Foreskin keratinocyte (primary cell): ENCODE measurements at places on chromosomes 2 and 18. TPM values are rescaled to one million over a fixed set of nuclear protein-coding genes. Genes with fewer than 3 reads are reported as not detected.

DNA sequence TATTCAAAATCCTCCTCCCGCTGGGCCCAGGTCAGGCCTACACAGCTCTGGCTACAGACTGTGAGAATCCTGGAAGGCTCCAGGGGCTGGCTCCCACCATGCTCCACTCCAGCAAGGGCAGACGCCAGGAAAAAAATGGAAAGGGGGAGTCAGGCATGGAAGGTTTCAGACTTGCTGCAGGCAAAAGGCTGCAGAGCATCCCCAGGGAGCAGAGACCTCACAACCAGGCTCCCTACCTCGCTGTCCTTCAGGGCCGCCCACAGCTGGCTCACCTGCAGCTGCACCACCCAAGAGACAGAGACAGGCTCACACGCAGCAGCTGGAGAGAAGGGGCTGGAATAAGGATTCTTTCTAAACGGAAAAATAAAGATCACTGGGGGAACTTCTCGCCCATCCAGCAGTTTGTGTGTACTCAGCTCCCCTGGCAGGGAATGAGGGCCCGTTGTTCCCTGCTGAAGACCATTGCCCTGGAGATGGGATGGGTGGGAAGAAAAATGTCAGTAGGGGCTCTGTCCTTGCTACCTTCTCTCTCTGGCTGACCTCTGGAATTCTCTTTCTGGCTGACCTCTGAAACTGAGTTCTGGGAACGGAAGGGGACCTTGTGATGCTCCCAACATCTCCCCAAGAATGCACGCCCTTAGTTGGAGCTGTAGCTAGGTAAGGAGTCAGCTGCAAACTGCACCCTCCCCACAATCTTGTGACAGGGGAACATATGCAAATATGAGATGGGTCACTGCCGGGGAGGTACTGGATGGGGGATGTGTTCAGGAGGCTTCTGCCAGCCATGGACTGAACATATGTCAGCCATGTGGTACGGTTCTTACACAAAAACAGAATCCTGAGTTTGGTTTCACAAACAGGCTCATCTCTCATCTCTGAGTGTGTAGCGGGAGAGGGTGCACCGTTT is 34.5 kb downstream of the BCL2 start:
- no peak for DNase-seq

DNA sequence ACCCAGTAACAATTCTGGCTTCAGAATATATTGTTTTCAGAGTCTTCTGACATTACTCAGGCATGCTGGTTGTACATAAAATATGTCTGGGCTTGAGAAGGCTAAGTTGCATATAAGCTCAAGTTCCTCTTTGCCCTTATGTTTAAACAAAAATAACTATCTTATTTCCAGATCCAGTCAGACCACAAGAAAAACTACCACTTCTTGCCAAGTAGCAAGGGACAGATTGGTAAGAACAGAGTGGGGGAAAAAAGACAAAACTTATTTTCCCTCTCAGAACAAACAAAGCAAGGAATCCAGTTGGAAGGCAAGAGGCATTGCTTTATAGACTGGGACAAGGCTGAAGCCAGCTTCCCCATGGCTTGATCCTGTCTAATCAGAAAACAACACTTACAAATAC is 1036.7 kb upstream of the CELF4 start:
- DNase-seq, result peak; percentile 29

GRCh38 chr18:37396971-37397720 is 168.5 kb downstream of the CELF4 start:
- DNase-seq, result no peak

GRCh38 chr2:101821828-101822458 is 124.4 kb downstream of the MAP4K4 start:
- no peak for DNase-seq

GRCh38 chr2:137957033-137957432 is 7.2 kb upstream of the HNMT start:
- peak; percentile 42 for DNase-seq

- DNase-seq, result no peak
Measured at GRCh38 chr2:25867396-25868003, 10.8 kb downstream of the ASXL2 start.

GRCh38 chr18:35747894-35748472 is 166.4 kb downstream of the GALNT1 start:
- no peak for DNase-seq

Gene CLIP4
- polyA plus RNA-seq, result 9.5 and 9.6 TPM in 2 replicates

DNA sequence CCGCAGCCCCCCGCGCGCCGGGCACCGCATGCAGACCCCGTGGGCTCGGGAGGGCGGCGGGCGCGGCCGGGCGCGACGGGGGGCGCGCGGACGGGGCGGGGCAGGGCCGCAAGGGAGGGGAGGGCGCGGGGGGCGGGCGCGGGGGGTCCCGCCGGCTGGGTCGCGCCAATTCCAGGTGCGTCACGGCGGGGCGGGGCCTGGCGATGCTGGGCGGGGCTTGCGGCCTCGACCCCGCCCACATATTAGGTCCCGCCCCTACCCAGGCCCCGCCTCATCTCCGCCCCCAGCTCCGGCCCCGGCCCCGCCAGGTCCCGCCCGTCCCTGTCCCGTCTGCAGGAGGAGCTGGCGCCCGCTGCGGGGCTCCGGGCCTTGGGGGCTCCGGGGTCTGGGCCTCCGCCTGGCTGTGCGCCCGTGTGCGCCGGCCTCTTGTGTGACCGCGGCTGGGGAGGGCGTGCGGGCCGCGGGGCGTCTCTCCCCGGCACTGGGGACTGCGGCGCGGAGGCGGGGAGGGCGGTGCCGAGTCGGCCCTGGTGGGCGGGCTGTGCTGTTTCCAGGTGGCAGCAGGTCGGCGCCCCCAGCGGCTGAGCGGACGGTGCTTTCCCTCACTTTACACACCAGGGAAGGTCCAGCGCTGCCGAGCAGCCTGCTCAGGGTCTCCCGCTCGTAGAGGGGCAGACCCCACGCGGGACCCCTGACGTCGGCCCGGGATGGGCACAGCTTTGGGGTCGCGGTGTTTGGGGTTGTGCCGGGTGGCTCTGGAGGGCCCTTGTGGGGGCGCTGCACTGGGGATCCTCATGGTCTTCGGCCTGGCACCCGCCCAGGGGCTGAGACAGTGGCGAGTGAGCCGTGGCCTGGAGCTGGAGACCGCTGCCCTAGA is 554 bp downstream of the ING5 start:
- DNase-seq, result peak; percentile 46

GRCh38 chr2:127386764-127387654 is 766 bp downstream of the MAP3K2 start:
- DNase-seq, result peak; percentile 72

DNA sequence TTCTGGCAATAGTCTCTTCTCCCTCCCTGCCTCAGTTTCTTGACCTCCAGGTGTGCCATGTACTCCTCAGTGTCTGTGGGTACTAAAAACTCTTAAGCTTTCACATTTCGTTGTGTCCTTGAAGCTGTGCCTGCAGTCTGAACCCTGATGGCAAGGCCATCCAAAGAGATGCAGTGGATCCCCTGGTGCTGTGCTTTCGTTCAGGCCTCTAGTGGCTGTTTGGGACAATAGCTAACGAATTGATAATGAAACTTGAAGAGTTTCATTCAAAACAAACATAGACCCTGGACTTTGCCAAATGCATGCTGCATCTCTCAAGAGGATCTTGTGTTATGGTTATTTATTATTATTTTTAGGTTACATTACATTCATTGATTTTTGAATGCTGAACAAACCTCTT is 523.1 kb upstream of the FSIP2 start:
- DNase-seq, result no peak

DNA sequence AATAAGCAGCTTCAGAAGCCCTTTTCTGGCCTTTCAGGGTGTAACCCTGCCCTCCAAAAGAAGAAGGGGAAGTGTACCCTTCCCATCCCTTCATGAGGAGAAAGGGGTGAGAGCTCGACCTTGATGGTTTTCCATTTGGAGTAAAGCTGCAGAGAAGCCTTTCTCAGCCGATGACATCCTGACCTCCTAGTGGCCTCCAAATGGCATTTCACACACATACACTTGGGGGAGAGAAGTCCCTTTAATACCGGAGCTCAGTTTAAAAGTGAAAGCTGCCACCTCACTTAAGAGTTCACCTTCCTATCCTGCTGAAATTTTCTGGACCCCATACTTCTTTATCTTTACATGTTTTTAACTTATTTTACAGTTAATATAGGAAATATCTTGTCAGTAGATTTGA is 716.7 kb downstream of the DCDC2C start:
- no peak for DNase-seq

GRCh38 chr2:28906376-28906775 is 11.9 kb downstream of the WDR43 start:
- peak; percentile 58 for DNase-seq

- DNase-seq, result no peak
Measured at GRCh38 chr2:215360596-215360995, 48.7 kb downstream of the ATIC start.

Gene CD302
- 0.52 and 0.60 TPM in 2 replicates for polyA plus RNA-seq

DNA sequence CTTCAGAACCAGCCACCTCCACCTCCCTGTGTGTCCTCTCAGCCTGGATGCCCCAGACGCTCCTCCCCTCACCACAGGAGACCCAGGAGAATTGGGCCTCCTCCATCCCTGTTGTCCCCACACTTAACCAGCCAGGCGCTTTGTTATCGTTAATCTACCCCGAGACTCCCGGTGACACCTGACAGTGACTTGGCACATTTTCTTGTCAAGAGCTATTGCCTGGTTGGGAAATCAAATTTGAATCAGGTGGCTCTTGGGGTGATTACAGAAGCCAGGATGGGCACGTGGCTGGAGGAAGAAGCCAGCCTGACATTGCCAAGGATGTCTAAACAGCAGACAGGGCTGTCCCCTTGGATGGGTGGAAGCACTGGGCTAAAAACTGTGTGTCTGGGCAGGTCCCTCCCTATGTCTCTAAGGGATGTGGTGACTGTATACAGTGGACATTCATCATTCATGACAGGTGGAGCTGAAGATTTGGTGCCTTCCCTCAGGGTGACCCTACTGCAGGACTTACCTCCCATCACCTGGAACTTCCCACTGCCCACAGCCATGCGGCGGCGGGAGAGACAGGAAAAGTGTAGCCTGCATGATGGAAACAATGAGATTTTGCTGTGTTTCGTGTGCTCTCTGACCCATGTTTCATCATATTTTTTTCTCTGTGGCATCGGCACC is 157.2 kb upstream of the CAPN13 start:
- no peak for DNase-seq

Gene RTP5
- polyA plus RNA-seq, result not detected in 2 replicates

GRCh38 chr18:44149706-44150105 is 531.0 kb upstream of the SETBP1 start:
- DNase-seq, result peak; percentile 90

- peak; percentile 11 for DNase-seq
Measured at GRCh38 chr2:214730800-214731407, 78.6 kb downstream of the BARD1 start.

DNA sequence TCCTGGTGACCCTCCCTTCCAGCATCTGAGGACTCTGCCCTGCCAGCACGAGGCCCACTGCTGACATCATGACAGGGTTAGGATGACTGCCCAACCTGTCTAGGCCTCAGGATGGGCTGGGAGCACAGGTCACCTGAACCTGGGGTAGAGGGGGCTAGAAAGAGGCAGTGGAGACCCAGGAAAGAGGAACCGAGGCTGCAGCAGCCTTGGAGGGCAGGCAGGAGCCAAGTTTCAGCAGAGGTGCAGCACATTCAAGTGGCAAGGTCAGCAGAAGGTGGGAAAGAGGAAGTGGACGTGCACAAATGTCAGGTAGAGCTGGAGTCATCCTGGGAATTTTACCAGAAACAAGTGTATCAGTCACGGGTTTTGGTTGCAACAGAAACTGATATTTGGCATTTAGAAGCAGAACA is 13.6 kb upstream of the RAB10 start:
- DNase-seq, result no peak

GRCh38 chr18:66377291-66377690 is 226.6 kb downstream of the CDH19 start:
- peak; percentile 2 for DNase-seq

Gene FOXD4L1
- polyA plus RNA-seq, result 0.02 TPM in 2 replicates

- DNase-seq, result no peak
Measured at GRCh38 chr2:142716463-142717242, 160.8 kb upstream of the KYNU start.

DNA sequence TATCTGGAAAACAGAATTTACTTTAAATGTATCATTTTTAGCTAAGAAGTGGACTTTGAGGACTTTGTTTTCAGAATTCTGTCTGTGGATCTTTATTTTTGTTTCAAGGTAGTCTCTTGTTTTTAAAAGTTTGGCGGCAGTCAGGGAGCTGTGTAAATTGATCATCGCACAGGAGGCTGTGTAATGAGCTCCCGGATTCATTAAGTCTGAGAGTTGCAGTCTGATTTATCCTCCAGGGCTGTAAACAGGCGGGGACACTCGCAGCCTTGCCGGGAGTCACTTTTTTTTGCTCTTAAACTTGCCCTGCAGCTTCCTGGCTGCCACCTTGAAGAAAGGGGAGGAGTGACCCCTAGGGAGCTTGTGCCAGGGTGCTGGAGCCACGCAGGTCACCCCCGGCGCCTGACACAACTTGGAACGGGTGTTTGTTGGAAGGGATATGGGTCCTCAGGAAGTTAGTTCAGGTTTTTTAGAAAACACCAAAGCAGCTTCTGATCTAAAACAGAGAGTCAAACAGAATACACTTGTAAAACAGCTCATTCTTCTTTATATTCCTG is 76.2 kb downstream of the DCDC2C start:
- DNase-seq, result no peak

Gene FOXI3
- 0.01 and 0.04 TPM in 2 replicates for polyA plus RNA-seq

DNA sequence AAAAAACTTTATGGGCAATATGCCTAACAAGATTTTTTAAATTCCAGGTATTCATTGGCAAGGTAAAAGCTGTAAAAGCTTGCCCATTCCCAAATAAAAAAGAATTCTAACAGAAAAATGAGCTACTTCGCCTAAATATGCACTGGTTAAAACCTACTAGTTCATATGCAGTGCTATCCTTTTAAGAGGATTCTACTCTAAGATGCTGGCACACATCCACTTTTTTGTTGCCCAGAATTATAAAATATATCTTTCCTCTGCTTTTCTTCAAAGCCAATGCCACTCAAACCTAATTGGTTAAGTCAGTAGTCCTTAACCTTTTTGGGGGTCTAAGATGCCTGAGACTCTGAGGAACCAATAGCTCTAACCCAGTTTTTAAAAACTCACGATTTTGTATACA is 3.2 kb downstream of the XPO1 start:
- DNase-seq, result no peak
